PC-9 (cell line): ENCODE measurements at places on chromosomes 16 and 17. TPM values are rescaled to one million over a fixed set of nuclear protein-coding genes. Genes with fewer than 3 reads are reported as not detected.

Gene PMFBP1
- total RNA-seq = 0.55 TPM in 1 of 2 replicates, not detected in the other

Gene SSTR5
- not detected in 2 replicates for total RNA-seq

Gene AGRP
- not detected in 2 replicates for total RNA-seq

Gene SCRN2
- total RNA-seq = 31.7 and 43.9 TPM in 2 replicates

Gene DBNDD1
- 32.4 and 35.8 TPM in 2 replicates for total RNA-seq

Gene ADGRG3
- 0.25 TPM in 1 of 2 replicates, not detected in the other for total RNA-seq

Gene ABCA5
- 2.9 and 3.8 TPM in 2 replicates for total RNA-seq

Gene WNK4
- 8.3 and 11.9 TPM in 2 replicates for total RNA-seq

Gene PRR29
- 2.4 and 2.8 TPM in 2 replicates for total RNA-seq
